ENCODE measurements at places on chromosomes 5 and 9. TPM values are rescaled to one million over a fixed set of nuclear protein-coding genes. Genes with fewer than 3 reads are reported as not detected.

RGMB gene
- 39.0 TPM for total RNA-seq

FOXE1 gene
- total RNA-seq, result not detected

- DNase-seq, result peak; percentile 77
Measured at GRCh38 chr5:116947691-116948528, 373.3 kb upstream of the SEMA6A start.

IPO11 gene
- total RNA-seq, result 15.7 TPM

- DNase-seq, result no peak
Measured at GRCh38 chr5:65141493-65141892, 340.2 kb downstream of the ADAMTS6 start.

- DNase-seq, result no peak
Measured at GRCh38 chr5:132668706-132669454, 4.9 kb upstream of the IL4 start.

CAVIN4 gene
- total RNA-seq, result 0.48 TPM

DNA sequence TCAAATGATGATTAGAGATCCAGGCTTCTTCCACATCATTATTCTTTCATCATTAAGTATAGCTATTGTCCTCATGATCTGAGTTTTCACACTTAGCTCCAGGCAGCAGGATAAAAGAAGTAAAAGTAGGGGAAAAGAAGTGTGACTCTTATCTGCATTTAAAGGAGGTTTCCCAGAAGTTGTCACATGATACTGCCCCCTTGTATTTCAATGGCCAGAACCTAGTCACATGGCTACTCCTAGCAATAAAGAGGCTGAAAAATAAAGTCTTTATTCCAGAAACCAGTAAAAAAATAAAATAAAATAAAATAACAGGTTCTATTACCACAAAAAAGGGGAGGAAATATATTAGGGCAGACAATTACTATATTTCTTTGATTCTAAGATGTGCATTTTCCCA lies 5.3 kb upstream of the NDUFS4 start:
- DNase-seq, result no peak

DNA sequence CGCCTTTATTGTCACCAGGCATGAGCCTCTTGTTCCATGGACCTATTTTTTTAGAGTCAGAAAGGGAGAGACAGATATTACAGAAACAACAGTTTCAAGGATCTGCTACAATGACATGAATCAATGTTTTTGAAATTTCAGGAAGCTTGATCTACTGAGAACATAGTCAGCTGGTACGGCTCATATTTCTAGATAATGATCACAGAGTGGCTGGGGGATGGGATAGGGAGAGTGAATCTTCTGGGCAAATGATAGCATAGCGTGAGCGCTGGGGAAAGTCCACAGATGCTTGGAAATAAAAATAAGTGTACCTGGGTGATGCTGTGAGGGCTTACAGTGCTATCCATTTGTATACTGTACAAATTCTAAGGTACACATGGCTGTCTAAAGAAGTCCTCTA lies 340.4 kb downstream of the EBF1 start:
- no peak for DNase-seq
